Astrocyte of the spinal cord (primary cell): ENCODE measurements at places on chromosomes 2 and 18.
A peak's percentile ranks its signal among the peaks of the same experiment; 100 is the strongest.

GRCh38 chr2:97645112-97645694 lies 659 bp upstream of the COX5B start:
- DNase-seq = peak; percentile 20

- no peak for DNase-seq
Measured at GRCh38 chr18:78192054-78192453, 787.6 kb upstream of the SALL3 start.

GRCh38 chr2:238571661-238572372 lies 145.1 kb downstream of the ASB1 start:
- no peak for DNase-seq

- DNase-seq = peak; percentile 20
Measured at GRCh38 chr2:188050726-188051125, 240.9 kb upstream of the GULP1 start.

DNA sequence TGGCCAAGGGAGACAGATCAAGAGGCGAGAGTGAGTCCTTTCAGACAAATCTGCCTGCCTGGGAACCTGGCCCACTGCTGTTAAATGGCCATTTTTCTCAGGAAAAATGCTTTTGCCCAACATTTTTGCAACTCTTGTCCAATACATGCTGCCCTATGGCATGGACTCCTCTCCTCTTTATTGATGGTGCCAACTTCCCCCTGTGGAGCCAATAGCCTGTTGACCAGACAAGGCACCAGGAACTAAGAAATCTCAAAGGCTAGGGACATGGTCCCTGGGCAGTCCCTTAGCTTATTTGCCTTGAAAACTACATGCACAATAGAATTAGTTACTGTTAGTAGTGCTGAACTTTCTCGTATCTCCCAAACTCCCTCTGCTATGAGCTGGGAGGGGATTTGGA lies 91.8 kb upstream of the ACVR1C start:
- DNase-seq = no peak

DNA sequence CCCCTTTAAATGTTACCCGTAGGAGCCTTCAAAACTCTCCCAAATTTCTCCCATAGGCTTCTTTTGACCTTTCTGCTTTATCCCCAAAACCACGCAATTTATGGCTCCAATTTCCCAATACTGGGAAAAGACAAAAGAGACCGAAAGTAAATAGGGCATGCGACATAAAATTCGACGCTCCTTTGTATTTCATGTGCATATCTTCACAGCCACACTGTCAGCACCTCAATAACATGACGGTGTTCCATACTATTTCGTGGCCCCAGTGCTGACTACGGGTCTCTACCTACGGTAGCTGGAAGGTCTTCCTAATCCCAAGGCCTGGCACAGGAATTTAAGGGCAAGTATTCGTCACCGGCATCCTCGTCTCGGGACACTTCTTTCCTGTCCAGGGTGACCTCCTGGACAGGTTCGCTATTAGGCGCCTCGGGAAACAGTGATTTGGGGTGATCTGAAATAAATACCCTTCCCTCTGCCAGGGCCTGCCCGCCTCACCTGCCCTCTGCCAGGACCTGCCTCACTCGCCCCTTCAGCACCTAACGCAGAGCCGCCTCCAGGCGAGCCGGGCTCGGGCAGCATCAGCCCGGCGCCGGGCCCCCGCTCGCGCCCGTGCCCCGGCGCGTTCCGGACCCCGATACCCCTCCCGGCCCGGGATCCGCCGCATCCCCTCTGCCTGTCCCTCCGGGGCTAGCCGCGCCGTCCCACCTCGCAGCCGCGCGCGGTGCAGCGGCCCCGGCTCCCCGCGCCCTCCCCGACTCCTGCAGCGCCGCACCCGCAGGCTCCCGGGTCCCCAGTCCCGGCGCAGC lies 680 bp downstream of the DTNB start:
- peak; percentile 40 for DNase-seq

GRCh38 chr2:61268249-61268648 lies 106.3 kb downstream of the C2orf74 start:
- DNase-seq = no peak

GRCh38 chr2:149645391-149645790 lies 57.8 kb upstream of the MMADHC start:
- peak; percentile 32 for DNase-seq

- no peak for DNase-seq
Measured at GRCh38 chr2:241041589-241042158, 43.3 kb downstream of the SNED1 start.

DNA sequence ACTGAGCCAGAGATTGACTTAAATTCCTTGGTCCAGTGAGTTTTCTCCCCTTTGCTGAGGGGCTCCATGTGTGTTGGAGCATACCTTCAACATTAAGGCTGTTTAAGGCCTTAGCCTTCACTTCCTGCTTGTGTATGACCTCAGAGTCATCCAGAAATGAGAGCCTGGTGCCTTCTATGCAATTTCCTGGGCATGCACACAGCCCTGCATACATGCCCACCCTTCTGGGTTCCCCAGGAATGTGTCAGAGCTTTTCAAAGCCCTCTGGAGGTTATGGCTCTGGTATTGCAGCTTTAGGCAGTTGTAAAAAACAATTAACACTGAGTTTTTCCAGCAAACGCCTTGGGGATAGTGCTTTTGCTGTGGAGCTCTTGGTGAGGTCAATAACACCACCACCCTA lies 16.7 kb downstream of the IL1R1 start:
- DNase-seq = no peak

DNA sequence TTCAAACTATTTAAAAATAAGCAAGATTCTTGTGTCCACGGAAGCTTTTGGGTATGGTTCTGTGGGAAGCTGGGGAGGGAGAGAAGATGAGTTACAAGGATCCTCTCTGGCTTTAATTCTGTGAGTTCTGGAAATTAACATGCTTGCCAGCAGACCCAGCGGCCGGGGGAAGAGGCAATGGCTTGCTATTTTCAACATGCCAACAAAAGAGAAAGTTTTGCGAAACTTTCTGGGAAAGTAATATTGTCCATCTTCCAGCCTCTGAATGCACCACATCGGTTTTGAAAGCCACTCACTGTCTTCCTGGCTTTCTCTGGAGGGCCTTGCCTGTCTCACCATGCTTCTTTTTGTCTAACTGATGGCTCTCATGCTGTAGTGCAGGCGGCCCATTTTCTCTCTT lies 85.7 kb downstream of the EN1 start:
- DNase-seq = no peak

DNA sequence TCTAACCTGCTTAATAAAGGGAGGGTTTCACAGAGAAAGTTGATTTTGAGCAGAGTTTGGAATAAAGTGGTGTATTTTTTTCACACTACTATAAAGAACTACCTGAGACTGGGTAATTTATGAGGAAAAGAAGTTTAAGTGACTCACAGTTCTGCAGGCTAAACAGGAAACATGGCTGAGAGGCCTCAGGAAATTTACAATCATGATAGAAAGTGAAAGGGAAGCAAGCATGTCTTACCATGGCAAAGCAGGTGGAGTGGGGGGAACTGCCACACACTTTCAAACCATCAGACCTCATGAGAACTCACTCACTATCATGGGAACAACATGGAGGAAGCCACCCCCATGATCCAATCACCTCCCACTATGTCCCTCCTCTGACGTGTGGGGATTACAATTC lies 546.7 kb downstream of the EPHA4 start:
- no peak for DNase-seq

GRCh38 chr2:206993396-206993911 lies 54.1 kb downstream of the CPO start:
- no peak for DNase-seq

- peak; percentile 91 for DNase-seq
Measured at GRCh38 chr2:197028230-197028629, 101.7 kb upstream of the PGAP1 start.

- peak; percentile 45 for DNase-seq
Measured at GRCh38 chr18:63994783-63995399, 25.0 kb downstream of the SERPINB8 start.

DNA sequence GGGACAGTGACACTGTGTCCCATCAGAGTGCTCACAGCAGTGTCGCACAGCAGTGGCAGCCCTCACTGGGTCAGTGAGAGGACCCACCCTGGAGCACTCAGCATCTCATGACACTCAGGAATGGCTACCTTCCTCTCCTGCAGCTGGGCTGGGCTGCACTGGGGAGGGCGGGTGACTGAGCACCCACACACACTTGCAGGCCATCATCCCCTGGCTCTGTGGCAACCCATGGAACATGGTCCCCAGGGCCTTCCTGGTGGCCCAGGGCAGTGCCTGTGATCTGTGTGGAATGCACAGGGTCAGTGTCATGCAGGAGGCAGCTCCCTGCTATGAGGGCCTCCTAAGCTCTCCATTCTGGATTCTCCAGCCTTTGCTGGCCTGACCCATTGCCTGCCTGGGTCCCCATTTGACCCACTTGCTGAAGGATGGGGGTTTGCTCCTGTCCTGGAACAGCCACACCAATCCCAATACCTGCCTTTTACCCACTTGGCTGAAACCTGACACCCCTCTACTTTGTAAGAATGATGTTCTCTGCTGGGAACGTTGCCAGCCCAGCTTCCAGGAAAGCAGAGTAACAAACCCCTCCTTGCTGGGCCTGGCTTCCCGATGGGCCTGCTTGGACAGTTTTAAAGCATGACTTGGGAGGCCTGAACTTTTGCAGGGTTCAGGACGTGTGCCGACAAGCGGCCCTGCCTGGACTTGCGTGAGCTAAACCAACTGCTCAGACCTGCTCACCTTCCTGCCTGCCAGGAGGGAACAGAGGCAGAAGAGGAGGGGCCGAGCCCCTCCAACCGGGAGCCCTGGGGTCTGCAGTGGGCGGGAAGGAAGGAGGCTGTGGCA lies 13.7 kb downstream of the HS6ST1 start:
- DNase-seq = peak; percentile 96

GRCh38 chr2:24269265-24269664 lies 91.1 kb downstream of the ITSN2 start:
- no peak for DNase-seq

DNA sequence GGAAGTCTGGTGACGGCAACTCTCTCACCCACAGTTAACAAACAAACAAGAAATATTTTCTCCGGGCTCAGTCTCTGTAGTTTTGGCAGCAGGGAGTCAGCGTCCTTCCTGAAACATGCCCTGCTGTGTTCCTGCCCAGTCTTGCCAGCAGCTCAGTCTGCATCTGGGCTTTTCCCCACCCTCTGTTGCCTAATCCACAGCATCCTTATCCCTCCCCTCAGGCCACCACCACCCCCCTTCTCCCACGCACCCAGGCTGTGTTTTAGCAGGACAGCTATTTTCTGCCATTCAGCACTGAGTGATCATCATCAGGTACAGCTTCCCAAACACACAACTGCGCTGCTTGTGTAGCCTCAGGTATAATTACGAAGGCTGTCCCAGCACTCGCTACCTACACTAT lies 168.2 kb downstream of the DPP10 start:
- no peak for DNase-seq

- DNase-seq = no peak
Measured at GRCh38 chr2:224008702-224009261, 30.3 kb downstream of the SERPINE2 start.

- peak; percentile 25 for DNase-seq
Measured at GRCh38 chr2:171318463-171318934, 115.3 kb downstream of the METTL8 start.

- no peak for DNase-seq
Measured at GRCh38 chr18:58216071-58216481, 172.1 kb downstream of the NEDD4L start.

DNA sequence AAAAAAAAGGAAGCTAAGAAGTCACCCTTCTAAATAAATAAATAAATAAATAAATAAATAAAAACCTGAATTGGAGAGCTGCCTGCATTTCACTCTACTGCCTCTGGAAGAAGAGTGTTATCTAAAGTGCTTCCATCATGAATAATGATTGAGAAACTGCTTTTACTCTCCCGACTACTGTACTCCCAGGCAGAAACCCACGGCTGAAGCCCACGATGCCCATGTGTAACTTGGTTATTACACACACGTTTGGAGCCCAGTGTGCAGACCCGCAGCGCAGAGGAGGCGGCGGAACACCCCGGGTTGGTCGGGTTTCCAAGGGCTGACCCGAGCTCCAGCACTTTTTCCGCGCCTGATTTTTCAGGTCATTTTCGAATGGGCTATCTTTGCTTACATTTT lies 697 bp upstream of the SPATS2L start:
- DNase-seq = no peak

DNA sequence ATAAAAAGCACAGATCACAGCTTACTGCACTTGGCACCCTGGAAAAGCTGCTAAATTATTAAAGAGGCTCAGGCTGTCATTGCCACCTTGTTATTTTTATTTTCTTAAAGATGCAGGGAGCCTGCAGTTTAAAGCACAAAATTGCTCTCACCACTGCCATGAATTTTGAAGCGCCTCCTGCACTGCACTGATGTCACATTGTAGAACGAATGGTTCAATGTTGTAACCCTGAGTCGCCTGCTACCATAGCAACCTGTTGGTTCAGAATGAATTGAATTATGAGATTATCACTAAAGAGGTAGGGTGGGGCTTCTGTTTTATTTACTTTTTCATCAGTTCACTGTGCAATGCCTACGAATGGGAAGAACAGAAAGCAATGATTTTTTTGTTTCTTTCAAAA lies 16.5 kb downstream of the SCG2 start:
- DNase-seq = peak; percentile 55

- DNase-seq = no peak
Measured at GRCh38 chr18:7848054-7848412, 280.9 kb downstream of the PTPRM start.

GRCh38 chr2:229689307-229689839 lies 25.0 kb downstream of the DNER start:
- DNase-seq = no peak

DNA sequence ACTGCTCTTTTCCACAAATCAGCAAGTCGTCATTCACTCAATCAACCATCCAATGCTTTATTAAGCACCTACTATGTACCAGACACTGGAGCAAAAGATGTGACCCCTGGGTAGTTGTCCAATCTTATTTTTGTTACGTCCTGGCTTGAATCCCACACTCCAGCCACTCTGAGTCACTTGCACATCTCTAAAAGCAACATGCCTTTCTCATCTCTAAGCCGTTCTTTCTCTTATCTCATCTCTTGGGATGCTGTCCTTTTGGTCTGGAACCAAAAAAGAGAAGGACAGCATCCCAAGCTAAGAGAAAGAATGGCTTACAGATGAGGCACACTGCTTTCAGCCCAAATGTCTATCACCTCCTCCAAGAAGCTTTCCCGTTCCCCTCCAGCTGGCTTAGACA lies 58.8 kb downstream of the RNF152 start:
- peak; percentile 44 for DNase-seq

DNA sequence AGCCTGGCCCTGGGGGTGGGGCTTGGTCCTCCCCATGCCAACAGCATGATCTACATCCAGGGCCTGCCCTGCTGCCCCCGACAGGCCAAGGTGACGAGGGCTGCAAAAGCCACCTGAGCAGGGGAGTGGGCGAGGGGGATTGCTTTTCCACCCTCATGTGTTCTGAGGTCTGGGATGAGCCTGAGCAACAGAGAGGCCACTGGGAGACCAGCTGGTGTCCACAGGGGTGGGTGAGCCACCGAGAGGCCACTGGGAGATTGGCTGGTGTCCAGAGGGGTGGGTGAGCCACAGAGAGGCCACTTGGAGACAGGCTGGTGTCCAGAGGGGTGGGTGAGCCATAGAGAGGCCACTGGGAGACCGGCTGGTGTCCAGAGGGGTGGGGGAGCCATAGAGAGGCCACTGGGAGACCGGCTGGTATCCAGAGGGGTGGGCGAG lies 147.4 kb upstream of the GPC1 start:
- no peak for DNase-seq
